Activated CD4-positive, alpha-beta T cell treated with anti-CD3 and anti-CD28 coated beads, Interleukin-10, Interleukin-2, amounts not matched to agents 100 ng/mL and 50 ng/mL, durations not matched to agents 16 hours and 8 hours (primary cell): ENCODE measurements at places on chromosomes 12 and 14.

DNA sequence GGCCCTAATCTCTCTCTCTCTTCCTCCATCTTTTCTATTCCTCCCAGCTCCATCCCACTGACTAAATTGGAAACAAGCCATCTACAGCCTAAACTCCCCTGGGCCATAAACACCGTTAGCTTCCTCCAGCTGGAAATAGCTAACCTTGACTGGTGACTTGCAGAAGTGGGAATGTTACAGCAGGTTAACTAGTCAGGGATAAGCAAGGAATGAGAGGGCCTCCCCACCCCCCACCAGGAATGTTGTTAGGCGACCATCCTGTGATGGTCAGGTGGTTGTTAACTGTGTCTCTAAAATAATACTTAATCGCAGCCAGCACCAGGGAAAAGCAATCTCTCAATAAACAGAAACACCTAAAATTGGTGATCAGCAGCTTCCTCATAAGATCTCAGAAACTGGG is 40.8 kb downstream of the MIS18BP1 start:
- DNase-seq: no peak

DNA sequence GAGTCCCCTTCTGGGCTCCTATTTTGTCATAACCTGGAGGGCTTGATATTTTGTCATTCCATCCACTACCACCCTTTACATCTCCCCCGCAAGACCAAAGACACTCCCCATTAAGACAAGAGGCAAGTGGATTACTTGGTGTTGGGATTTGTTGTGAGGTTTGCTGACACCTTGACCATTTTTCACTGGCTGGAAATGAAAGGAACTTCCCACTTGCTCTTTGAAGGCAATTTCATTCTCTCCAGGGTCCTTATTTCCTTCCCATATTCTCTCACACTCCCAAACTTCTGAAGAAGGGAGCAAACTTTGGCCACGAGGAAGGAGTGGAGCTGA is 14.9 kb downstream of the AGAP2 start:
- DNase-seq: no peak

DNA sequence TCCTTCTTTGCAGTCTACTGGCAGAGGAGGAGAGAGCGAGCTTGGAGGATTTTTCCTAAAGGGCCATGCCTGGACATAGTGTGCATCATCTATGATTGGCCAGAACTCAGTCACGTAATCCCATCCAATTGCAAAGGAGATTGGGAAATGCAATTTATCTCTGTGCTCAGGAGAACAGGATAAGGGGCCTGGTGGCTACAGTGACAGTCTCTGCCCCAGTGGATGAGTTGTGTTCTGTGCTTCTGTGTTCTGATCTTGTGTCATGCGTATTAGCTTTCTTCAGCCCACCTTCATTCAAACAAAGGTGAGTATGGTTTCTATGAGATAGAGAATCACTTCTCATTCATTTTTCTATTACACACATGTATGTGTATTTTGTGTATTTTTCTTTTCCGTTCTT is 144.3 kb downstream of the NRXN3 start:
- no peak for DNase-seq

GRCh38 chr12:90216815-90217214 is 508.2 kb upstream of the ATP2B1 start:
- peak; percentile 2 for DNase-seq

DNA sequence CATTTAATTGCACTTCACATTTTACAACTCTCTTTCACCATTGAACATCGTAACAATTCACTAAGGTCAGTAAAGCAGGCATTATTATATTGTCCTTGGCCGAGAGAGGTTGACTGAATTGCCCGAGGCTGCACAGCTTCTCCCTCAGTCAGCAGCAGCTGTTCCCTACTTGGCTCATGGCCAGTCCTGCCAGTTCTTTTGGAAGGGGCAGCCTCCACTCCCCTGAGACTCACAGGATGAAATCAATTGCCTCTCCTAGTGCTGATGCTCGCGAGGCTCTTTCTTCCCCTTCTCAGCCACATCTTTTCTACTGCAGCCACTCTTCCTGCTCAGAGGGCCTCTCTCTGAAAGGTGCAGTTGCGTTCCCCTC is 79.9 kb upstream of the KCNA1 start:
- peak; percentile 25 for DNase-seq

- no peak for DNase-seq
Observed at GRCh38 chr12:10811883-10812536, 2.0 kb upstream of the TAS2R9 start.

- no peak for DNase-seq
Observed at GRCh38 chr12:60995256-60995825, 1264.9 kb upstream of the USP15 start.

DNA sequence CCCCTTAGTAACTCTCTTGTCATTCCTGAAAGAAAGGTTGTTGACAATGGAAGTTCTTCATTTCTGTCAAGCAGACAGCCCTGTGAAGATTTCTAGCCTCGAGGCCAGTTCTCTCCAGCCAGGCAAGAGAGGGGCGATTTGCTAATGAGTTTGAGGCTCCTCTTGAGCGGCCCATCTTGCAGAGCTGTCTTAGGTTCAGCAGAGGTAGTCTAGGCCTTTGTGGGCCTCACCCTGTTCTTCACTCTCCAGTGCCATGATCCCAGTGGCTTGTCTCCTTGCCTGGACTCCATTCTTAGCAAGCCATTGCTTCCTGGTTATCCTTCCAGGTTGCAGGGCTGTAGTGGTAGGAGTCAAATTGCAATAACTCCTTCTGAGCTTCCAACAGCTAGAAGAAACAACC is 9.7 kb downstream of the TPH2 start:
- DNase-seq: no peak

DNA sequence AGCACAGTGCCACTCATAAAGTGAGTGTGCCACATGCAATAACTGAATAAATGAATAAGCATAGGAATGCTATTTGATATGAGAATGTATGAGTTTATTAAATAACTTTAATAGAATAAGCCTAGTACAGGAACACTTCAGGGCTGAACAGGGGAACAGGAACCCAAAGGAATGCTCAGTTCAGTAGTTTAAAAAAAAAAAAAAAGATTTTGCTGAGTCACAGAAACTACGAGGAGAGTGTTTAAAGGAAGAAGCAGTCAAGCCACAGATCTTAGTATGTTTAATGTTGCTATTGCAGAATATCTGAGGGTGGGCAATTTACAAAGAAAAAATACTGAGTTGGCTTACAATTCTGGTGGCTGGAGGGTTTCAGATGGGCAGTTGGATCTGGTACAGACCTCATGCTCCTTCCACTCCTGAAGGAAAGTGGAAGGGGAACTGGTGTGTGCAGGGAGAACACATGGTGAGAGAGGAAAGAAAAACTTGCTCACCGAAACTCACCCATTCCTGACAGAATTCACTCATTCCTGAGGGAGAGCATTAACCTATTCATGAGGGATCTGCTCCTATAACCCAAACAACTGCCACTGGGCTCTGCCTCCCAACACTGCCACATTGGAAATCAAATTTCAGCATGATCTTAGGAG is 880.3 kb upstream of the MGAT4C start:
- no peak for DNase-seq

GRCh38 chr12:132561427-132562156 is 48.8 kb downstream of the LRCOL1 start:
- DNase-seq: peak; percentile 30

- no peak for DNase-seq
Observed at GRCh38 chr12:7039403-7039802, 21.1 kb upstream of the C1S start.

- no peak for DNase-seq
Observed at GRCh38 chr12:130127532-130127911, 34.7 kb upstream of the FZD10 start.

DNA sequence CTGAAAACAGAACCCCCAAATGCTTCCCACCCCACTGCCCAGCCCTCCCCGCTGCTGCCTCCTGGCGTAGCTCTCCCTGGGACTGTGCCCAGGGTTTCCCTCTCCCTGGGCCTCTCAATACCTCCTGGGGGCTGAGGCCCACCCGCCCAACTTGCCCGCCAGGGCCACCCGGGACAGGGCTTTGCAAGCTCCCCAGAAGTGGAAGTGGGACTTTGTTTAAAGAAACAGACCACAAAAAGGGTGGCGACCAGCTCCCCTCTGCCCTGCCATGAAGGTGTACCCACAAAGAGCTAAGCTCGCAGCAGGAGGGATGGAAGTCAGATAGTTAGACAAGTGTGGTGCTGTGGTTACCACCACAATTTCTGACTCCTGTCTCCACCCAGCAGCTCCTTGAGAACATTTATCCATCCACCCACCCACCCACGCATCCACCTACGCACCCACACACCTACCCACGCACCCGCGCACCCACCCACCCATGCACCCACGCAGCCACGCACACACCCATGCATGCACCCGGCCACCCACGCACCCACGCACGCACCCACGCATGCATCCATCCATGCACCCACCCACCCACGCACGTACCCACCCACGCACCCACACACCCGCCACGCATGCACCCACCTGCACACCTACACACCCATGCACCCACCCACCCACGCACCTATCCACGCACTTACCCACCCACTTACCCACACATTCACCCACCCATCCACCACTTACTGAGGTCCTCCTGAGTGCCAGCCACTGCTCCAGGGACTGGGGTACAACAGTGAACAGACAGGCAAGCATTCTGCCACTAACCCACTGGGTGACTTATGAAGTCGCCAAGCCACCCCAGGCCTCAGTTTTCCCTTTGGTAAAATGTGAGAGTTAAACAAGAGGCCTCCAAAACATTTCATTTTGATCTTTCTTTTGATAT is 127.3 kb downstream of the SCARB1 start:
- DNase-seq: no peak

DNA sequence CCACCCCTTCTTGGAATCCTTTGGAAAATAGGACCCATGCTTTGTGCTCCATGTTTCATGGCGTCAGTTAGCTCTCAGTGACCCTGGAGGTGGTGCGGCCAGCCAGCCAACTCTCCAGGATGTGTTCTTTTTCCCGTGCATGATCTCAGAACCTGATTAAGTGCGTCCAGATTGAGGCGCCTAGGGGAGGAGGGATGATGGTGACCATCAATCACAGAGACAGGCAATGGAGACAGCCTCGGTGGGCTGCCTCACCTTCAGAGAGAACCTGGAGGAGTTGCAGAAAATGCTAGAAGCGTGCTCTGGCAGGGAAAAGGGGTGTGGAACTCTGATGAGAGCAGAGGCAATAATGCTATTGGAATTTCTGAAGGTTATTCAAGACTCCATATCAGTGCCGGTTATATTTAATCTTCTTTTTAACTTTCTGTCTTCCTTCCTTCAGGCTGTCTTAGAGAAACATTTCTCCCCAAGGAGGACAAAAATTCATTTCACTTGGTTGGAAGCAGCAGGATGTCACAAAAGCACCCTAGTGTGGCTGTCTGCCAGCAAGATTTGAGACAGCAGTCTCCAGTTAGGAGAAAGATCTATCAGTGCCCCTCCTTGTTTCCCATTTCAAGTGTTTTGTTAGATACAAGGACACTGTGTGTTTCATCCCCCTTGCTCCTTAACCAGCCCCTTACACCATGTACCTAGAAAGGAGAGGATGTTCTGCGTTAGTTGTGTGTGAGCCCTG is 53.3 kb upstream of the IGF1 start:
- no peak for DNase-seq

GRCh38 chr12:10242539-10242938 is 29.9 kb downstream of the GABARAPL1 start:
- DNase-seq: no peak

DNA sequence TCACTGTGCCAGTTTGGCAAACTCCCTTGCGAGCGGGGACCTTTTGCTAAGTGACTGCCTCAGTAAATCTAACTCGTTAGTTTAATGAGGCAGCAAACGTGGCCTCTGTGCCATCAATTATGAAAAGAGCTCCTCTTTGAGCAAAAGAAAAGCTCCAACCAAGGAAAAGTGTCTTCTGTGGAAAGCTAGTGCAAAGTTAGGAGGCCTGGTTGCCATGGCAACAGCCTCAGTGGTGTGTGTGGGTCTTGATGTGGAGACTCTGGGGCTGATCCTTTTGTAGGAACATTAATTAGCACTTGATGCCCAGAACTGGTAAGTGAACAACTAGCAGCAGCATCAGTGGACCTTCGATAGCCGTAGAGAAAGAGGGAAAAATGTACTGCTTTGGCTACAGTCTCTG is 145.7 kb downstream of the CHST11 start:
- no peak for DNase-seq

- DNase-seq: no peak
Observed at GRCh38 chr12:54392485-54393206, 8.1 kb upstream of the ZNF385A start.

DNA sequence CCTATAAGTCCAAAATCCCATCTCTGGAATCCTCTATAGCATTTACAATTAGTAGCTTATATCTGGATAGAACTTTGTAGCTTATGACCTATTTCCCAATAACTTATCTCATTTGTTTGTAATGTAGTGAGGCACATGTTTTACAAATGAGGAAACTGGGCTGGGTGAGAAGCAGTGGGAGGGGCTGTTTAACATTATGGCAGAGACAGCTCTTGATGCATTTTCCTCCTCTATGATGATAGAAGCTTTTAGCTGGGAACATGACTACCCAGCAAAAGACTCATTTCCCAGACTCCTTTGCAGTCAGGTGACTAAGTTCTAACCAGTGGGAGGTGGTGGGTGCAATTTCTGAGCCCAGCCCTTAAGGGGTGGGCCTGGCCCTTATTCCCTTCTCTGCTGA is 179.7 kb downstream of the TTC8 start:
- no peak for DNase-seq

GRCh38 chr12:11840366-11840765 is 190.9 kb downstream of the ETV6 start:
- no peak for DNase-seq

DNA sequence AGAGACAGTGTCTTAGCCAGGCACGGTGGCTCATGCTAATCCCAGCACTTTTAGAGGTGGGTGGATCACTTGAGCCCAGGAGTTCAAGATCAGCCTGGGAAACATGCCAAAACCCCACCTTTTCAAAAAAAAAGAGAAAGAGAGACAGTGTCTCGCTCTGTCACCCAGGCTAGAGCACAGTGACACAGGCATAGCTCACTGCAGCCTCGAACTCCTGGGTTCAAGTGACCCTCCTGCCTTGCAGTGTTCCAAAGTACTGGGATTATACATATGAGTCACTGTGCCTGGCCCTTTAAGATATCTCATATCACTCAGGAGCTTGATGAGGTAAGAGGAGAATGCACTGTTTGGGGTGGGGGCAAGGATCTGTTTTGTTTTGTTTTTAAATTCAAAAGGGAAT is 48.1 kb upstream of the LTBP2 start:
- DNase-seq: no peak

- no peak for DNase-seq
Observed at GRCh38 chr12:108784270-108784669, 53.0 kb upstream of the CORO1C start.

DNA sequence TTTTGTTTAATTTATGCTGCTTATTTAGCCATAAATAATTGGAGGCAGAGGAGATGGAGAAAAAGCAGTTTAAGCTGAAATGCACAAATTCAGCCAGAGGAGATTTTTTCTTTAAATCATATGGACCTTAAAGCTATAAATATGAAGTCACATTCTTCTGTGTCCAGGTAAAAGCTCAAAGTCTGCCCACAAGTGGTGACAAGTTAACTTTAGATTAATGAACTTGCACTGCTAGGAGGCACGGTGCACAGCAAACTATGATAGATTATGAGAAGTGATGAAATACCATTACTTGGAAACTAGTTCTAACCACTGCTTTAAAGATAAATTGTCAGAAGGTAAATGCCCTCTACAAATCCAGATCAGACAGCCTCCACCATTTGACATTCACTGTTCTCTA is 69.0 kb downstream of the IFT81 start:
- no peak for DNase-seq
